ENCODE measurements at places on chromosomes 16 and 17. TPM values are rescaled to one million over a fixed set of nuclear protein-coding genes. Genes with fewer than 3 reads are reported as not detected.

SOX15 gene
- 2.4 TPM for total RNA-seq

DNA sequence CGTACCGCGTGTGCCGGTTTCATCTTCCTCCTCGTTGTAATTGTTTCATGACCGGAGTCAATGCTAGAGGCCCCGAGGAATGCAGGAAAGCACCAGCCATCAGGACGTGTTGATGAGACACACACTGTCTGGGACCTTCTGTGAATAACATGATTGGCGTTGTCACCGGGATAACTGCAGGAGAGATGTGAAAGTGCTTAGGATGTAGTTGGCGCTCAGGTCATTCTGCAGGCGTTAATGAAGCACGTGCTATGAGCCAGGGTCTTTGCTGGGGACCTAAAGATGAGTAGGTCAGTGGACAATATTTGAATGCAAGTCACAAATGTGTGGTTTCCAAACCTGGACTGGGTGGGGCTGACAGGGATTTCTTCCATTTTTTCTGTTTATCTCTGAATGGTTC is 181.6 kb upstream of the HSBP1 start:
- no peak for DNase-seq

- no peak for DNase-seq
Measured at GRCh38 chr17:29451121-29451742, 61.1 kb downstream of the TAOK1 start.

GRCh38 chr16:30786115-30786935 is 680 bp downstream of the ZNF629 start:
- no peak for DNase-seq

Measured in renal cortical epithelial cell (primary cell).